ENCODE measurements at places on chromosomes 5 and 9.
A peak's percentile ranks its signal among the peaks of the same experiment; 100 is the strongest.

DNA sequence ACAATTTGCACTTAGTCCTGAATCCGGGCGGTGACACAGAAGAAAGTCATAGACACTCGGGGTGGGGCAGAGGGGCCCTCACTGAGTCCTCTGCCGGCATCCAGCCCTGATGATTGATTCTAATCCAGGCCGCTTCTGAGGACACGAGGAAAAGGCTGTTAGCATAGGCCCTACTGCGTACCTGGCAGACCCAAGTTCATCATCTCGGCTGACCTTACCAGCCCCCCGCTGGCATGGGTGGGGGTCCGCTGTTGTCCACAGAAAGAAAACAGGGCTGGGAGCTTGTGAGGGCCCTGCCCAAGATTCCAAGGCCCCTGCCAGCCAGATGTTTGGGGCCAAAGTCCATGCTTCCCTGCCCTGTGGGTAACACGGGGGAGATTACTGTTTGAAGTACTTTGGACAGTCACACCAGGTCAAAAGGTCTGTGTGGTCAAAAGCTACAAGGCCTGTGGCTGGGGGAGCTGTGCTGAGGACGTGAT is 24.5 kb downstream of the ERGIC1 start:
- DNase-seq, result no peak

- DNase-seq, result peak; percentile 35
These were observed 27.7 kb upstream of the GABRP start for GRCh38 chr5:170755679-170756456.

DNA sequence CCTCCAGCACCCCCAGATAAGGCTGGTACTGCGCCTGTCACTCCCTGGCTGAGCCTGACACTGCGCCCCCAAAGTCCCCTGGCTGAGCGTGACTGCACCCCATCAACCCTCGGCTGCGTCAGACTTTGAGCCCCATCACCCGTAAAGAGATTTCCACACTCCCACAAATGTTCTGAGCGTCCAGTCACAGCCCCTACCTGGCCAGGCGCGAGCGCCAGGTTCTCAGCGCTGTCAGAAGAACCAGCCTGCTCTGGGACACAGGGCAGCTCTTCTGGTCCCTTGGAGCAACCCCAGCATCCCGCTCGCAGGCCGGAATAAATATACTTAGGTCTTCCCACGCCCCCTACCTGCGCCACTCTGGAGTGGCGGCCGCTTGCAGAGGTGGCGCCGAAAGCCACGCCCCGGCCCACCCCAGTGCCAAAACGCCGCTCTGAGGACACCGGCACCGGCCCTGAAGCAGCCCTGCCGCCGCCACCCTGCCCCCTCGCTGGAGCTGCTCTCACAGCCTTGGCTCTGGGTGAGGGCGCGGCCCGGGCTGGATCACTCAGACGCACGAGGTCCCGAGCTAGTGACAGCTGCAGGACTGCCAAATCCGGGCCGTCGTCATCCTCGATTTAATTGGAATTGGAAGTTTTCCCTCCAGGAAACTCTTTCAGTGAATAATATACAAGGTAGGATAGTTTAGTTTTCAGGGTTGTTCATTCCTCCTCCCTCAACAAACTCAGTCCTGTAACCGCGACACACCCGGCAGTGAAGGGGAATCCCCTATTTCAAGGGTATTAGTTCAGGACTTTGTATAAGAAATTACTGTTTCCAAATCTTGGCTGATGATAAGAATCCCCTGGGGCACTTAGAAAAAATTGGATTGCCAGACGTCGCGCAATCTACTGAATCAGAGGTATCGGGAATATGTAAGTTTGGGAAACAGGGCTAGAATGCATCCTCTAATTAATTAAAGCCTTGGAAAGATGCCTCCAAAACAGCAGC is 1.2 kb upstream of the CEMIP2 start:
- DNase-seq, result peak; percentile 98

- peak; percentile 16 for DNase-seq
These were observed 14.2 kb downstream of the AP3B1 start for GRCh38 chr5:78280261-78280660.

DNA sequence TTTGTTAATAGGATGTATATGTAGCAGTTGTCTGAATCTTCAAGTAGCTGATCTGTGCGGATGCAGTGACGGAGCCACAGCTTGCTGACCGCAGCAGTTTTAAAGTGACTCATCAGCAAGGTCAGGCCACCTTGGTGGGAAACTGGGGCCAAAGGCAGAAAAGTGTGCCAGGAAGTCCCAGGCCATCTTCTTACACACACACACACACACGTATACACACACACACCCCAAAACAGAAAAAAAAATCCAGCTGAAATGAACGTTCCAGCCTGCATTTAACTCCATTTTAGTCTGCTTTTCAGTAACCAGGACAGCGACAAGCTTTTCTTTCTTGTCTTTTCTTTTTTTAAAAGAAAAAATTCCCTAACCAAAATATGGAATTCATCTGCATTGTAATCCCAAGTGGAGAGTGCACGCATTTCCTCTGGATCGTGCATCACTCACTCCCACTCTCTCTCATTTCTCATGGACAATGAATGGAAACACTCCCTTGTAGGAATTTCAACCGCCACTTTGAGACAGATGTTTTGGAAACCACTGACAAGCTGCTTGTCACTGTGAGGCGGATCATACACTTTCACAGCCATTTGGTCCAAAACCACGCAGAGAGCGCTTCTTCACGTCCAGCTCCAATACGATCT is 103.9 kb downstream of the LHFPL2 start:
- DNase-seq, result no peak

DNA sequence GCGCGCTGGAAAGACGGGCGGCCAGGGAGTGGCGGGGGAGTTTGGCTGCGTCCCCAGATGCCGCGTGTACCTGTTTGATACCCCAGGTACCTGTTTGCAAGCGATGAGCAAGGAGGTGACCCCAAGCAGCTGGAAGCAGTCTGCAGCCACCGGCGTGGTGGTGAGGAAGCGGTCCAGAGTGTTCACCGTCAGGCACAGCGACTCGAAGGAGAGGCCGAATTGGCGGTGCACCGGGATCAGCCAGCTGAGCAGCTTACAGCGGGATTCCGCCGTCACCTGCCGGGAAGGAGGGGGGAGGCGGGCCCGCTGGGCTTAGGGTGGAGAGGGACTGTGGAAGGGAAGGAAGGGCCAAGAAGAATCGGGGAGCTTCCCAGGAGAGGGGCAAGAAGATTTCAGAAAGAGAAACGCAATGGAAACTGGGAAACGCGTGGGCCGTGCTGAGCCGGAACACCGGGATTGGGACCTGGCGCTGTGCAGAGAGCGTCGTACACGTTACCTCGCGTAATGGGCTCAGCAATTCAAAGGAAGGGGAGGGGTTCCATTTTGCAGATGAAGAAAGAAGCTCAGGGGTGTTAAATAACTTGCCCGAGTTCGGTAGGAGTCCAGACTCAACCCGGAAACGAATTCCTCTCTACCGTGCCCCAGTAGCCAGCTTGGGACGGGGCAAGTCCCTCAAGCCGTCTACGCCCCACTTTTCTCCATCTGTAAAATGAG is 980 bp downstream of the CCNO start:
- peak; percentile 68 for DNase-seq

GRCh38 chr9:112252194-112252593 is 77.1 kb upstream of the SUSD1 start:
- DNase-seq, result no peak

- no peak for DNase-seq
These were observed 14.1 kb upstream of the C1QTNF3 start for GRCh38 chr5:34057118-34057517.

DNA sequence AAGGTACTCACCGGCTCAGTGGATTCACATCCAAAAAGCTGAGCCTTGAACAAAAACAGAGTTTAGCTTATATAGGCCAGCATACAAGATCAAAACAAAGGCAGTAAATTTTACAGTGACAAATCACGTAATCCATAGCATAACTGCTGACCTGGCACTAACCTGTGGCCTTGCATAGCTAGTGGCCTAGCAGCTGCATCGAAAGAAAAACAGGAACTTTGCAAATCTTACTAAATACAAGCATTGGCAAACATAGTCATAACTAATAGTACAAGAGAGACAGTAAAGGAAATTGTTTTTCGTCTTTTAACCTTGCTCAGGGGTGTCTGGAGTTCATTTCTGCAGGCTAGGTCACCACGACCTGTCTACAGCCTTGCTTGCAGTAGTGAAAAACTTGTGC is 4.8 kb downstream of the HSDL2 start:
- no peak for DNase-seq

DNA sequence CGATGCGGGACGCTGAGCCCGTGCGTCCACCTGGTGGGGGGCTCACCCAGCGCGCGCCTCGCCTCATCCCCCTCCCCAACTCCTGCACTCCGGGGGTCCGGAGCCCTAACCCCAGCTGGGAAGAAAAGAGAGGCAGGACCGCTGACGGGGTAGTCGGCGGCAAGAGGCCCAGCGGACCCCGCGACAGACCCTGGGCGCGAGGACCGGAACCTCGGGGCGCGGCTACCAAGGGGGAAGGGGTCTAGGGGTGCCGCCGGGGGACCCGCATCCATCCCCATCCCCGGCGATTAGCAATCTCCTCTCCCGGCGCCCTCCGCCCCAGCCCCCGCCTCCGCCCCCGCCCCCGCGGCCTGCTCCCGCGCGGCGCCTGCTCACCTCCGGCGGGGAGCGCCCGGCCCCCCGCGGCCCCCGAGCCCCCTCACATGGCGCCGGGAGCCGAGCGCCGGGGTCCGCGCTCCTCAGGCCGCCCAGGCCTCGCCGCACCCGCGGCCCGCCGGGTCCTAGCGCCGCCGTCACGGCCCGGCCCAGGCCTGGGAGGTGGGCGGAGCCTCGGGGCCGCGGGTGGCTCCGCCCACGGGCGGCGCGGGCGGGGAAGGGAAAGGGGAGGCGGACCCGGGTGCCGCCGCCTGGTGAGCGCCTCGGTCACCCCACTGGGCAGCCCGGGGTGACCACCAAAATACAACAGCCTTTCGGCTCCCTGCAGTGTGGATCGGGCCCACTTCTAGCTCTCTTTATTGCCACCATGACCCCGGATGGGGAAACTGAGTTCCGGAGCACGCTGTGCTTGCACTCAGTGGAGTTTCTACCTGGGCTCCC is at the start of gene ST6GALNAC6:
ST6GALNAC6 (minus strand) TSS at position 476 of the 816 bp plus-strand sequence. CDS start 1,622 bp downstream, outside the sequence.
- DNase-seq, result peak; percentile 62
